ENCODE measurements at places on chromosomes 11 and 22. TPM values are rescaled to one million over a fixed set of nuclear protein-coding genes. Genes with fewer than 3 reads are reported as not detected.

DNA sequence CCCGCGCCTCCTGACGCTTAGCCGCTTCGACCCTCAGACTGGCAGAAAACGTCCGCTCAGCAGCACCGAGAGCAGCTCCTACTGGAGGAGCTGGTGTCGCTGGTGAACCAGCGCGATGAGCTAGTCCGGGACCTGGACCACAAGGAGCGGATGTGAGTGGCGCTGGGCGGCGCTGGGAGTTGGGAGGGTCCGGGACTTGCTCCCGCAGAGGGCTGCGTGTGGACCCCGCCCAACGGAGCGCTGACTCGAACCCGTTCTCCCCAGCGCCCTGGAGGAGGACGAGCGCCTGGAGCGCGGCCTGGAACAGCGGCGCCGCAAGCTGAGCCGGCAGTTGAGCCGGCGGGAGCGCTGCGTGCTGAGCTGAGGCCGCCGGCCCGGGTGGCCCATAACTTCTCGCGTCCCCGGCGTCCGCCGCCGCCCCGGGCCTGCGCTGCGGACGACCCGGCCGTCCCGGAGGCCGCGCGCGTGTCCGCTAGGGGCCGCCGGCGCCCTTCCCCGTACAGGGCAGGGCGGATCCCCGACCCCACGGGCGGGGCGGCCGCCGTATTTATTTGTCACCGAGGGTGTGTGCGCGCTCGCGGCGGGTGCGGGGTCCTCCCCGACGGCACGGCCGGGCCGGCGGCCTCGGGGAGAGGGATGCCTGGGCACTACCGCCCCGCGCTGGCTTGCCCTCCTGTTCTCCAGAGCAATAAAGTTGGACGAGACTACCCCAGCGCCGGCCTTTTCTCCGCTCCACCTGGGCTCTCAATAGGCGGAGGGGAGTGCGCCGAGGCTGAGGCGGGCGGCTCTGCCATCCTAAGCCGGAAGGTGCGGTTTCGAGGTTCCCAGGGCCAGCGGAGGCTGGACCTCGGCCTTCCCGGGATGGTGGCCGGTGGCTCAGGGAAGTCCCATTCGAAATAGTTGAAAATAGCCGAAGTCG, 3.4 kb downstream of the KCNK7 start:
- no peak for DNase-seq

Gene RNF215
- 13.8 TPM for total RNA-seq

GRCh38 chr22:30955153-30955552, 13.4 kb downstream of the MORC2 start:
- no peak for DNase-seq

- no peak for DNase-seq
Observed at GRCh38 chr22:23181721-23182308, 1.5 kb downstream of the BCR start.

DNA sequence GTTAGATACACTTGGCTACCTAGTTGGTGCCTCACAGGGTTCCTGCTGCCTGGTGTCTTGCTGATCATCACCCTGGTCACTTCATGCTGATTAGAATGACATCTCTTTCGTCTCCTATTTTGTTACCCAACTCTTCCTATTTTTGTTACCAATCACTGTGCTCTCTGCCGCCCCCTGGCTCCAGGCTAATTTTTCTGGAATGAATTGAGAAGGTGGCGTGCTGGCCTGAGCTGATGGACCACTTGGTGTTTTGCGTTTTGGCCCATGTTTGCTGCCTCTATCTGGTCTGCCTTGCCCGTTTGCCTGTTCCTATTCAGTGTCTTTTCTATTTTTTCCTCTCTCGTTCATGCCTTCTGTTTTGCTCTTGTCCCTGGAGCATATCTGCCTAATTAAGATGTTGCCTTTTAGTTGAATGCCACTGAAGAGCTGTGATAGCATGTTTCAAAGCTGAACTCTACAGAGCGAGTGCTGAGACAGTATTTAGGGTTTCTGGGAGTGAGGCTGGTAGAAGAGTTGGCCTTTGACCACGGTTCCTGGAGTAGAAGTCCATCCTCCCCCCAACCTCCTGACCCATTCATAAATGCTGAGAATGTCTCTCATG, 5.9 kb upstream of the ATF4 start:
- peak; percentile 40 for DNase-seq

- no peak for DNase-seq
Observed at GRCh38 chr11:119347242-119347641, 737 bp upstream of the MFRP start.

Gene UQCC3
- 13.1 TPM for total RNA-seq

Gene TMPRSS13
- 1.1 TPM for total RNA-seq

DNA sequence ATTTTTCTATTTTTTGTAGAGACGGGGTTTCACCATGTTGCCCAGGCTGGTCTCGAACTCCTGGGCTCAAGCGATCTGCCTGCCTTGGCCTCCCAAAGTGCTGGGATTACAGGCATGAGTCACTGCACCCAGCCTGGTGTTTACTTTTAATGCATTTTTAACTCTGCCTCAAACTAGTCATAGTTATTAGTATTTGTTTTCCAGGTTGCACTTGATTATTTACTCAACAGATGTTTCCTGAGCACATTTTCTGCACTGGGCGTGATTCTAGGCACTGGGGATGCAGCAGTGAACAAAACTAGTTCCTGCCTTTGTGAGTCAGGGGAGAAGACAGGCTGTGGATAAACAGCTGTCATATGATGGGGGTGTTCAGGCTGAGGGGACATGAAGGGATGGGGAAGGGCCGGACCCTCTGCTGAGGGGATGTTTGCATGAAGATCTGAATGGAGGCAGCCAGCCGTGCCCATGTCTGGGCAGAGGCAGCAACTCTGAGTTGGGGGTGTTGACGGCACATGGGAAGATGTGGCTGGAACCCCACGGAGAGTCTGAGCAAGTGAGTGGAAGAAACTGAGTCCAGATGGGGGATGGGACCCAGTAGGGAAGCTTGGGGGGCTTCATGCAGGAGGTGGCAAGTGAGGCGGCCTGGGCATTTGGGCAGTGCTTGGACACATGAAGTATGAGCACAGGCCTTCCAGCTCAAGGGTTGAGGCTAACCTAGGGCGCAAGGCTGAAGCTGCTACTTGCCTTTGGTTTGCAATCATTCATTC, 34.4 kb downstream of the MPPED1 start:
- no peak for DNase-seq

Gene GUCY1A2
- not detected for total RNA-seq

DNA sequence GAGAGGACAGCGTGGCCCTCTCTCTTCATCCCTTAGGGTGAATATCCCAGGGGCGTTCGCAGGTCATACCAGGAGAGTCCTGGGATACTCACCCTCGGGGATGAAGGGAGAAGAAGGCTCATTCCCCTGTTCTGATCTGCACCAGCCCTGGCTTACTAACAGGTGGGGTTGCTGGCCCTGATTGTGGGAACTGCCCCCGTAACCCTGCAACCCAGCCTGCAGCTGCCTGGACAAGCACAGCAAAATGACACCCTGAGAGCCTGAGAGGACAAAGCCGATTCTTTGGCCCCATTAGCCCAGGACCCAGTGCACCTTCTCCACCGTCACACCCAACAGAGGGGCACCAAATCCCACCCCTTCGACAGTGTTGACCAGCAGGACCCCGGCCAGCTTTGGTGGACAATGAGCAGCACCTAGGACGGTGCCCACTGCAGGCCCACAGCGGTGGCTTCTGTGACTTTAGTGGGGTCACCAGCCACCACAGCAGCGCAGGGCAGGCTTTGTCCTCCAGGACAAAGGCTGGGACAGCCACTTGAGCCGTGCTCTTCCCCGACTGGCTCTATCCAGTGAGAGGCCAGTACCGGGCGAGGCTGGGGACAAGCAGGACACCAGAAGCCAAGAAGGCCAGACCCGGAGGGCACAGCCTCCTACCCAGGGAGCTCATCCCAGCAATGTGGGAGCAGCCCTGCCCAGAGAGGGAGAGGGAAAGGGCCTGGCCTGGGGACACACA, 98.5 kb upstream of the RTL6 start:
- DNase-seq = no peak

DNA sequence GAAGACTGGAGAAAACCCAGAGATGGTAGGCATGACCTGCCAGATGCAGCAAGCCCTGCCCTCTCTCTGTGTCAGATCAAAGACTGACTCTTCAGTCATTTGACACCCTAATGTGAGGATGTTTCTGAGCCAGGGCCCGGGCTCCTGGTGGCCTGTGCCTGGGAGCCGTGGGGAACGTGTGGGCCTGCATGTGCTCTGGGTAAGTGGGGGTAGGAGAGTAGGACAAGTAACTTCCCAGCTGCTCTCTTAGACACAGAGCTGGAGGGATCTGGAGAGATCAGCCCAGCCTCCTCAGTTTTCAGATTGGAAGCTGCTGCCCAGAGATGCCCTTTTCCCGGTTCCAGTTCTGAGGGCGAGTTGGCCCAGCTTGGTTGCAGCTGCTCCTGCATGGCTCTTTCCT, 110.8 kb downstream of the TEAD1 start:
- DNase-seq = no peak

Gene GPR83
- 0.10 TPM for total RNA-seq

DNA sequence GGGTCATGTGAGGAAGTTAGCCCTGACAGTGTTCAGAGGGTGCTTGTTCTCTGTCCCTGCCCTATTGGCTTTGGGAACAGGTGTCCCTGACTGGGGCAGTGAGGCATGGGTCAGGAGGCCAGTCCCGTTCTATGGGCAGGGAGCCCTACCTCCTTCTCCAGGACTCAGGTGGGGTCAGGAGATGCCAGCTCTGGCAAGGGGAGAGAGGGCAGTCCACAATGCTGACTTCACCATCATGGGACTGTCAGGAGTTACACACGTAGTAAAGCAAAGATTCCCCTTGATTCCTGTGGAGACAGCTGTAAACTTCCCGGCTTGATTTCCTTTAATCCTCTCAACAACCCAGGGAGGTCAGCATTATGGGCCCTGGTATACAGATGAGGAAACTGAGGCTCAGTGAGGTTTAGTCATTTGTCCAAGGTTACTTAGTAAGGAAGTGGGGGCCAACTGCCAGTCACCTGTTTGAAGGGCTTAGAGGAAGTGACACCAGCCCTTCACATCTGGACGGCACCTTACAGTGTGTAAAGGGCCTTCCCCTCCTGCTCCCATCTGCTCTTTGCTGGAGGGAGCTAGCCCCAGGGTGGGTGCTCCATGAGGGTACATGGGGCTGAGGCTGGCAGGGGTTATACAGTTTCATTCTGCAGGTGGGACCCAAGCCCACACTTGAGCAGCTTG, 11.9 kb downstream of the MICALL1 start:
- DNase-seq = peak; percentile 83

Gene SLC25A17
- 31.4 TPM for total RNA-seq

Gene DCDC1
- total RNA-seq = not detected

GRCh38 chr22:36796552-36797175, 20.2 kb downstream of the PVALB start:
- no peak for DNase-seq

DNA sequence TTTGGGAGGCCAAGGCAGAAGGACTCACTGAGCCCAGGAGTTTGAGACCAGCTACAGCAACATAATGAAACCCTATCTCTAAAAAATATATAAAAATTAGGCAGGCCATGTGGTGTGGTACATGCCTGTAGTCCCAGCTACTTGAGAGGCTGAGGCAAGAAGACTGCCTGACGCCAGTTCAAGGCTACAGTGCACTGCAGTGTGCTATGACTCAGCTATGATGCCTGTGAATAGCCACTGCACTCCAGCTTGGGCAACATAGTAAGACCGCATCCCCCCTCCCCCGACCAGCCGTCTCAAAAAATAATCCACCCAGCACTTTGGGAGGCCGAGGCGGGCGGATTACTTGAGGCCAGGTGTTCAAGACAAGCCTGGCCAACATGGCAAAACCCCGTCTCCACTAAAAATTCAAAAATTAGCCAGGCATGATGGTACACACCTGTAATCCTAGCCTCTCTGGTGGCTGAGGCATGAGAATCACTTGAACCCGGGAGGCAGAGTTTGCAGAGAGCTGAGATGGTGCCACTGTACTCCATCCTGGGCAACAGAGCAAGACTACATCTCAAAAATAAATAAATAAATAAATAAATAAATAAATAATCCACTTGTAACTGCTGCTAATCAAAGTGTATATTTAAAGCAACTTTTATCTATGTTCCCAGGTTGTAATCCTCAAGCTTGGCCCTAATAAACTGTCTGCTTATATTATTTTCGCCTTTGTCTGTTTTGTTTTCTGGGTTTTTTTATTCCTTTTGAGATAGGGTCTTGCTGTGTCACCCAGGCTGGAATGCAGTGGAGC, 7.8 kb downstream of the HPS5 start:
- DNase-seq = no peak

DNA sequence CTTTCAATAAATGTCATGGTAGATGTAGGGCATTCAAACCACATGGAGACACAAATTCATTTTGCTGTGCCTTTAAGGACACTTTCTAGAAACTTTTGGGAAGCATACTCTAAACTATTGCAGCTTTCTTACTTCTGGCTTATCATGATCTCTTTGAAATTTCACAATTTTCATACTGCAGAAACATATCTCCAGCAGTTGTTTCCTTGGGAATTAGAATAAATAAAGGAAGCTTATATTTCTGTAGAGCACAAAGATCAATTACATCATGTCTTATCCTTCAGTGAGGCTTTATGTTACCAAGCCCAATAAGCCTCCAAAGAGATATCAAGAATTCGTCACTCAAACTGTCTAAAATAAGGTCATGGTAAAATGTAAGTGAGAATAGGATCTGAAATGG, 74.5 kb upstream of the RAB38 start:
- no peak for DNase-seq

DNA sequence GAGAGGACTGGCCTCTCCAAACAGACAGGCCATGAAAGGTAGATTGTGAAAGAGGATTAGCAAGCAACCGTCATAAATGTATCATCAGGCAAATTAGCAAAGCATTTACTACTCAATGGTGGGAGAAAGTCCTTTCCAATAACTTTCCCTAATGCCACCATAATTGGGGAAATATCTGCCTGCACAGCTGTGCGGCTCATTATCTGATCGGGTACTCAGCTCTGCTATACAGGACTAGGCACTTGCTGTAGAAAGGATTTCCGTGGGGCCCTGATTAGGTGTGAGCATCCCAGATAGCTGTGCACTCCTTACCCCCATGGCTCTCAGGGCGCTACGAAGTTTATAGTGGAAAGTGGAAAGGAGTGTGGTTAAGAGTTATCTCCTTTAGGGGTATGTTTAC, 309.7 kb upstream of the PLET1 start:
- no peak for DNase-seq

Gene TRPC6
- total RNA-seq = not detected

Gene SVIP
- not detected for total RNA-seq

Measured in OCI-LY7 (cell line).